ENCODE measurements at places on chromosomes 16 and 17.

GRCh38 chr17:78862073-78863023 lies 21.7 kb upstream of the USP36 start:
- no peak for DNase-seq

DNA sequence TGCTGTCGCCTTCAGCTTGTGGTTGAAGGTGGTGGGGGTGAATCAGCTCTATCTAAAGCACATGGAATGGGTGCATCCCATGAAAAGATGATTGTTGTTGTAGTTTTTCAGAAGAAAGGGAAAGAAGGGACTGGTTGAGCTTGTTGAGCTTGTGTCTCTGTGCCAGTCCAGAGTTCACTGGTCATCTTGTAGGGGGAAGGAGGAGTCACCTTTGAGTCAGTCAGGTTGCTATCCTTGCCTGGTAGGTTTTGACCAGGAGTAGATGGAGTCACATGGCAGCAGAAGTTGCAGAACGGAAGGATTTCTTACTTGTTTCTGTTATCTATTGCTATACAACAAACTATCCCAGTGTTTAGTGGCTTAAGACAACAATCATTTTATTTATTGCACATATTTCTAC lies 73.3 kb downstream of the PLCG2 start:
- DNase-seq = no peak

- no peak for DNase-seq
Observed at GRCh38 chr17:17664064-17664452, 17.2 kb upstream of the RAI1 start.

DNA sequence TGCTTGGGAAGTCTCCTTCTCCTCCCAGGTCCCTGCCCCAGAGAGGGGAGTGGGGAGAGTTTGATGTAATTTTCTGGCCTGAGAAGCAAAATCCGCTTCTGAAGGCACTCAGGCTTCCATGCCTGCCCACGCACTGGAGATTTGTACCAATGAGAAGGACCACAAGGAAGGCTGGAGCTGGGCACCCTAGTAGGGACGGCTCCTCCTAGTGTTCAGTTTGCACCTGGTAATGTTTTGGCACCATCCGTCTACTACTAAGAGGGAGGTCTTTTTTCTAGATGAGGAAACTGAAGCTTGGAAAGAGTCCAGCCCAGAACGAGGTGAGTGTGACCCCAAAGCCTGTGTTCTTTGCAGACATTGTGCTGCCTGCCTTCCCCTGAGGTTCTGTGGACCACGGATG lies 83.6 kb upstream of the NLRP1 start:
- DNase-seq = no peak

- no peak for DNase-seq
Observed at GRCh38 chr16:28575446-28576109, 21.3 kb downstream of the SULT1A2 start.

- no peak for DNase-seq
Observed at GRCh38 chr17:17795296-17795695, 41.5 kb downstream of the SREBF1 start.

All from NCI-H187 (cell line).